ENCODE measurements at places on chromosomes 4 and X.

DNA sequence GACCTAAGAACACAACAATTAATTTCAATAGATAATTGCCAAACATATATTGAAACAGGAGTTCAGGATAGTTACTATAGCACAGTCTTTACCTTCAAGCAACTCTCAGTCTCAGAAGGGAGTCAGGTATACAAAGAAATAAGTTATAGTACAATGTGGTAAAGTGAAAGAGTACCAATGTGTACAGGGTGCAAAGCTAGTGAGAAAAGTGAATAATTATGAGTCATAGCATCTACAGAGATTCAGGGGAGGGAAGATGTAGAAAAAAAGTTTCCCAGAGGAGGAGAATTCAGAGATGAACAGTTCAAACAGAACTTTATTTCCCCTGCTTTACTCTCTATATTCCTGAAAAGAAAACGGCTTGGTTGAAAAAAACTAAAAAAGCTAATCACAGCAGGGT lies 22.7 kb upstream of the DKK2 start:
- DNase-seq: no peak

- no peak for DNase-seq
Observed at GRCh38 chrX:108117988-108118387, 26.4 kb downstream of the ATG4A start.

- no peak for DNase-seq
Observed at GRCh38 chrX:38363046-38363445, 10.6 kb downstream of the OTC start.

GRCh38 chr4:40214038-40214437 lies 17.2 kb downstream of the RHOH start:
- no peak for DNase-seq

DNA sequence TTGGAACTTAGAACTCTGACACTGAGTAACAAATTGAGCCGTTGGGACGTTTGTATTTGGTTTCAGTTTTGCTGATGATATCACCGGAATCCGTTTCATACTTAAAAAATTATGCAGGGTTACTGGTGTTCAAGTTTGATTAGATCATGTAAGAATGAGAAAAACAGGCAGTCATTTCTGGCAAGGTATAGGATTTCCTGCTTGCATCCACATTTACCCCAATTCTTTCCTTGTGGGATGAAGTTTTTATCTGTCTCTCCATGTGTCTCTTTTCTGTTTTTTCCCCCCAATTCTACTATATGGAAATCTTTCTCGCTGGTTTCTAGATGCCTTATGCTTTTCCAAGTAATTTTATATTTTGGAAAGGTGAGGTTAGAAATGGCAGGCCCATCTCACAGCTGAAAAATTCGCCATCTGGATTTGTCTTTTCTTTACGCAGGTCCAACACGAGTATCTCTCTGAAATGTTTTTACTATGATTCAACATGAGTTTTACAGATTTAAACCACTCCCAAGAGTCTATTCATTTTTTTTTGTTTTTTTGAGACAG lies 197.9 kb downstream of the SHOX start:
- no peak for DNase-seq

GRCh38 chr4:79662651-79663050 lies 254.6 kb upstream of the GK2 start:
- DNase-seq: no peak

- no peak for DNase-seq
Observed at GRCh38 chr4:84681486-84682274, 98.8 kb downstream of the CDS1 start.

DNA sequence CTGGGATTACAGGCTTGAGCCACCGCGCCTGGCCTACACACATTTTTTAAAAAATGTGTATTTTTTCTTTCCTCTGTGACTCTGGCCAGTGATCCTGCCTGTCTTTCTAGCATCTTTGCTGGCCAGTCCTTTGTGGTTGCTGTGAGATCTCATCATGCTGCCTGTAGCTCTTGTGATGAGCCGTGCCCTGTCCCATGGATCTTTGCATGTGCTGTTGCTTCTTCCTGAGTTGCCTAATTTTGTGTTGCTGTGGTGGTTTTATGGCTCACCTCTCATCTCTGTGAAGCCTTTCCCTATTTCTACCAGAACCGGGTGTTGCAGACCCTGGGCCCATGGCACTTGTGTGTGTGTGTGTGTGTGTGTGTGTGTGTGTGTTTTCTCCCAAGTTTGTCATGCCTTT lies 8.3 kb downstream of the NSD2 start:
- no peak for DNase-seq

DNA sequence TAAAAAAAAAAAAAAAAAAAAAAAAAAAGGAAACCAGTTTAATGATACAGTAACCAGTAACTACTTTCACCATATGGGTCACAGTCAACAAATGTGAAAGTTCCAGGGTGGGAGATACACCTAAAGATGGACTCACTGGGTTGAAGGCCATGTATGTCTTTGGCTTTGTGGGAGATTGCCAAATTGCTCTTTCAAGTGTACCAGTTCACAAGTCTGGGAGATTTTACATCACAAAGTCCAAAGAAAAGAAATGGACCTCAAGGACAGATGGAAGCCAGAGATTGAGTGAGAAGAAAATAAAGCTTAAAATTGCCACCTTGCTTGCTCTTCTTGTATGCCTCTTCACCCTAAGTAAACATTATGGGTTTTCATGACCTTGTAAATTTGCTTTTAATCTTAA lies 65.3 kb downstream of the NHS start:
- DNase-seq: no peak

DNA sequence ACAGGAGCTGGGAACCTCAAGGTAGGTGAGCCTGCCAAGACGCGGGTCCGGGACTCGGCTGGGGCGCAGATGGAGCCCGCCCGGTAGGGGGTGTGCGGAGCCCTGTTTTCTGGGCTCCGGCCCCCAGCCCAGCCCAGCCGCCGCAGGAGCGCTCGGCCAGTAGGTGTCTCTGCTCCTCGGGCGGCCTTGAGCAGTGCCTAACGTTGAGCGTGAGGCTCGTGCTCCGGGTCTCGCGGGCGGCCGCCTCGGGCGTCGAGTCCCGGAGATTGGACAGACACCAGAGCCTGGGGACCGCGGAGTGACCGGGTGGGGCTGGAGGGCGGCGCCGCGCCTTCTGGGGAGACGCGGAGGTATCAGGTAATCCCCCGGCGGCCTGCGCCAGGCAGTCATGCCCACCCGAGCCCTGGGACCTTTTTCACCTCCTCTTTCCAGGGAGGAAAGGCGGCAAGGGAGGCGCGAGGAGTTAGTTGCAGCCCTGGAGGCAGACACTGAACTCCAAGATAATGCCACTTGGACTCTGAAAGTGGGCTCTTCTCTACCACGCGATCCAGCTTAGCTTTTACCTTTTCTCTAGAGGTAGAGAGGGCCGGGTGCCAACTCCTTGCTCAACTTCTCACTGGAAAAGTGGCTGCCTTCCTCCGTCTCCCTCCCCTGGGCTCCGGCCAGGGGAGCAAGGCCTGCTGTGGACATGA lies 14.5 kb upstream of the FGG start:
- DNase-seq: no peak

- no peak for DNase-seq
Observed at GRCh38 chr4:155025762-155026457, 182.5 kb upstream of the NPY2R start.

DNA sequence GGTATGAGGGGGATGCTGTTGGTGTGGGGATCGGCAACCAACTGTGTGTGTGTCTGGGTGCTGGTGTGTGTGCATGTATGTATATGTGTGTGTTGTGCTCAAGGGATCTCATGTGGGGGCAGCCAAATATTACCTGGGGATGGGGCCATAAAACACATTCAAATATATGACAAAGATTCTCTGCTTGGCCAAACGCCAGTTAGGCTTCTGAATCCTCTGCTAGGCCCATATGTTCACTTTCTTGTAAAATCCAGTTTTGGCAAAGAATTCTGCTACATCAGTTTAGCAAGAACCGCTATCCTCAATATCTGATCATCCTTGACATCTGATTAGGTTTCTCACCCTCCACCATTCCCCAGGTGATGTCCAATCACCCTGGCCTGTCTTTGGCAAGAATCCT lies 106.6 kb downstream of the RASL11B start:
- DNase-seq: peak; percentile 37

DNA sequence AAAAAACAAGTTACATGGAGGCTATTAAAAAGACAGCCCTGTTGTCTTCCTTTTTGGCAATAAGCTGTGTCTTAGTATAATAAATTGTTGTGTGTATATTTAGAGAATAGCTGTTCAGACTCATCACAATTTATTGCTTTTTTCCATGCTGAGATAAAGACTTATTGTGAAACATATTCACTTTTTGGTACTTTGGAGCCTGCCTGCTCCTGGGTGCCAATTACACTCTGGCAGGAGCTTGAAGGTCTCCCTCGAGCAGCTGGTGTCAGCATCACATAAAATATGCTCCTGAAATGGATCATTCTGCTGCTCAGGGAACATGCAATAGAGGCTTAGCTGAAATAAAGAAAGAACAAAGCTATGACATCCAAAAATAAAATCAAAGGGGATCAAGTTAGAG lies 211.6 kb upstream of the DKK2 start:
- no peak for DNase-seq

Data from NCI-H1694 treated with DMSO at 0.1 percent for 48 hours (cell line).